ENCODE measurements at places on chromosomes 7 and 10.

GRCh38 chr7:112420236-112420861 lies 29.9 kb upstream of the IFRD1 start:
- DNase-seq = no peak

GRCh38 chr7:27134392-27134791 lies 3.8 kb upstream of the HOXA4 start:
- DNase-seq = peak; percentile 69

DNA sequence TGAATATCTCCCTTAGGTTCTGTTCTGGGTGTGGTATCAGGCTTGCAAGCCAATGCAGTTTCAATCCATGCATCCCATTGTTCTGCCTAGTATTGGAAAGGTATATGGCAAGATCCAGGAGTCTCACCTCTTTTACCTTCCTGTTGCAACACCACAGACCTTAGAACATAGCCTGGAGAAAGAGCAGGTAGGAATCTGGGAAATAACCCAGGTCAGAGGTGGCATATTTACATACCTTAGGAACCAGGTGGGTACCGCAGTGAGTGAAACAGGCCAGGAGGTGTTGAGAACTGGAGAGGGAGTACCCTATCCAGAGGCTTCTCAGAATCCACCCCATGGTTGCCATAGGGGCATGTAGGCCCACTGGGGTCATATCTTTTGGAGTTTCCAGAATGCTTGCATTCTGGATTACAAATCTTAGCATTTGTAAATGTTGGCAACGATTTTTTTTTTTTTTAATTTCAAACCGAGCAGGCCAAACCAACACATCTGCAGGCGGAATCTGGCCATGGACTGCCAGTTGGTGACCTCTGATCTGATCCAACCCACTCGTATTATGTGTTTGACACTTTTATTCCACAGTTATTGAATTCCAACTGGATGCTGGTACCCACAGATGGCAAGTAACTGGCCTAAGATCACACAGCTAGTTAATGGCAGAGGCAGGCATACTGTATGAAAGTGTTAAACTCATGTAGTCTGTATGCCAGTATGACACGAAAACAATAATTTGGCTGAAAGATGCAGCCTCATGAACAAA lies 180.3 kb upstream of the TCF7L2 start:
- DNase-seq = no peak

DNA sequence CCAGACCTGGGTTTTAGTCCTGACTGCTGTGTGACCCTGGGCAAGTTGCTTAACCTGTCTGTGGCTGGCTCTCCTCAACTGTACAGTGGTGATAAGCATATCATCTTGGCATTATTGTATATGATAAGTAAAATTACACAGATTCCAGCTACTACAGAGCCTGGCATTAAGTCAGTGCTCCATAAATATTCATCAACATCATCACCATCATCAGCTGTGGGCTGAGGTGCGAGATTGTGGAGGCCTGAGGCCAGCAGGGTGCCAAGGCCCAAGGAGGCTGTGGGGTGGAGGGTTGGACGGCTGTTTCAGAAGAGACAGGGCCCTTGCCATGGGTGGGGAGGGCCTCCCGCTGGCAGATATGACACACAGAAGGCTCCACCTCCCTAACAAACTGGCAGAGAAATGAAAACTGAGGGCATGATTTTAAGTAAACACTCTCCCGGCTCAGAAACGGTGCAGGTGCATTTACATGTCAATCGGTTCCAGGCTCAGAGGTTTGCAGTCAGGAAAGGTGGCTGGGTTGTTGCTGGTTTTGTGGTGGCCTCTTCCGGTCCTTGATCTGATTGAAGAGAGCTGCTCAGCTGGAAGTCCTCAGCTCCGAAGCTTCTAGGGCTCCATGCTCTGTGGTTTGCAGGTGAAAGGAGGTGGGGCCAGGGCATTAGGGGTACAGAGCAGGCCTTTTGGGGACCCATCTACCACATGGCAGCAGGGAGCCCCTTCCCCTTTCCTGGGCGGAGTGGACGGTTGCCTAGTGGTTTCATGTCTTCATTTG lies 10.2 kb downstream of the CRYGN start:
- peak; percentile 67 for DNase-seq

- no peak for DNase-seq
Observed at GRCh38 chr7:158127241-158127640, 460.4 kb downstream of the PTPRN2 start.

- no peak for DNase-seq
Observed at GRCh38 chr7:81845744-81846241, 75.9 kb upstream of the HGF start.

DNA sequence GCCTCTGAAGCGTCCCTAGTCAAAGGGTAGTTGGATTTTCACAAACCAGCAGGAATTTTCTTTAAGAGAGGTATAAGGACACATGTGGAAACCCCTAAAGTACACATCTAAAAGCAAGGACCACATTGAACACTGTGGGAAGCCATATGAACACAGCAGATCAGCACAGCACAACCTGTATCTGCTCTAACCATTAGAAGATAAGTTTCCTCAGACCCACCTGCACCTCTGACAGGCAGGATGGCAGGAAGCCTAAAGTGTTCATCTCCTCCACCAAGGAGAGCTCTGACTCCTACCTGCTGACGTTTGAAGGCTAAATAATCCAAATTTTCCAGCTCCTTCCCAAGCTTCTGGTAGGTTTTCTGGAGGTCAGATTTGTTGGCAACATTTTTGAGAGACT lies 174.4 kb downstream of the CTNNA3 start:
- DNase-seq = no peak

DNA sequence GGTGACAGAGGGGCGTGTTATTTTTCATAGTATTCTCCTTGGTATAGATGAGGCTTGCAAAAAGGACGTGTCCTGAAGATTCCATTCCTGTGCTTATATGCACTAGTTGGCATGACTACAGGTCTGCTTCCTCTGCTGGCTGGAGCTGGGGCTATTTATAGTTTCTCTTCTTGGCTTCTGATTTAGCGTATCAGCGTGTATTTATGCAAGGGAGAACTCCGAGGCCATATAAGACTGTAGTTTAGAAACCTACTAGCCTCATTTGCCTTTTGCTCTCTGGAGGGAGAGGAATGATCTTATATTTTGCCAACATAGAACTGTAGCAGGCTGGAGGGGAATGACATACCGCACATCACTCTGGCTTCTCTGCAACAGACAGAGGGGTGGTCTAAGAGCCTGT lies 39.7 kb downstream of the CACNB2 start:
- DNase-seq = peak; percentile 19

GRCh38 chr7:142412551-142413193 lies 154.8 kb upstream of the PRSS58 start:
- DNase-seq = peak; percentile 55

DNA sequence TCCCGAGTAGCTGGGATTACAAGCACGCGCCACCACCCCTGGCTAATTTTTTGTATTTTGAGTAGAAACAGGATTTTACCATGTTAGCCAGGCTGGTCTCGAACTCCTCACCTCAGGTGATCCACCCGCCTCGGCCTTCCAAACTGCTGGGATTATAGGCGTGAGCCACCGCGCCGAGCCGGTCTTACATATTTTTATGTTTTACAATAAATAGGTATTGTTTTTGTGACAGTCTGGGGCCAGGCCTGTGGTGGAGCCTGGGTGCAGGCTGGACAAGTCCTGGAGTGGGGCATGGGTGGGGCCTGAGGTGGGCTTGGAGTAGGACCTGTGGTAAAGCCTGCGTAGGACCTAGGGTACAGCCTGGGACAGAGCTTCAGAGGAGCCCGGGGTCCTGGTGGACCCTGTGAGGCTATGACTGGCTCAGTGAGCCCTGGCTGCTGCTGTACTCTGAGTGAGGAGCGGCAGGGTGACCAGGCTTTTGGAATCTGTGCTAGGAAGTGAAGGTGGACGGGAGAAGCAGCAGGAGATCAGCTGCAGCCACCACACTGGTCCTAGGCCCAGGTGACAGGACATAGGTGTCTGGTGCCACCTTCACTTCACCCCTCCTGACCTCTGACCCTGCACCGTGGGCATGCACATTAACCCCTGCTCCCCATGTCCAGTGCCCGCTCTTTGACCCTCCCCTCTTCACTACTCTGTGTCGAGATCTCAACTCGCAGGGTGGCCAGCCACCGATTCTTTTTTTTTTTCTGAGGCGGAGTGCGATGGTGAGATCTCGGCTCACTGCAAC lies 9.6 kb upstream of the ZMIZ2 start:
- no peak for DNase-seq

- DNase-seq = peak; percentile 7
Observed at GRCh38 chr7:12888717-12889116, 201.3 kb downstream of the ARL4A start.

- DNase-seq = no peak
Observed at GRCh38 chr7:28564755-28565374, 152.5 kb downstream of the CREB5 start.

Measured in A172 (cell line).